ENCODE measurements at places on chromosomes 3 and 15. TPM values are rescaled to one million over a fixed set of nuclear protein-coding genes. Genes with fewer than 3 reads are reported as not detected.

Gene PRTG
- polyA plus RNA-seq = 0.89 TPM

Gene ESYT3
- 0.03 TPM for polyA plus RNA-seq

Gene DAPK2
- 0.34 TPM for polyA plus RNA-seq

Gene C3orf20
- not detected for polyA plus RNA-seq

Gene SLC27A2
- polyA plus RNA-seq = not detected

Gene DOCK3
- polyA plus RNA-seq = 0.10 TPM

Gene CTDSPL2
- polyA plus RNA-seq = 17.3 TPM

Gene SLC28A1
- polyA plus RNA-seq = not detected

Gene CCR3
- polyA plus RNA-seq = not detected

Gene INAFM2
- 11.7 TPM for polyA plus RNA-seq
